HT-29 (cell line): ENCODE measurements at places on chromosomes 16 and 17.

DNA sequence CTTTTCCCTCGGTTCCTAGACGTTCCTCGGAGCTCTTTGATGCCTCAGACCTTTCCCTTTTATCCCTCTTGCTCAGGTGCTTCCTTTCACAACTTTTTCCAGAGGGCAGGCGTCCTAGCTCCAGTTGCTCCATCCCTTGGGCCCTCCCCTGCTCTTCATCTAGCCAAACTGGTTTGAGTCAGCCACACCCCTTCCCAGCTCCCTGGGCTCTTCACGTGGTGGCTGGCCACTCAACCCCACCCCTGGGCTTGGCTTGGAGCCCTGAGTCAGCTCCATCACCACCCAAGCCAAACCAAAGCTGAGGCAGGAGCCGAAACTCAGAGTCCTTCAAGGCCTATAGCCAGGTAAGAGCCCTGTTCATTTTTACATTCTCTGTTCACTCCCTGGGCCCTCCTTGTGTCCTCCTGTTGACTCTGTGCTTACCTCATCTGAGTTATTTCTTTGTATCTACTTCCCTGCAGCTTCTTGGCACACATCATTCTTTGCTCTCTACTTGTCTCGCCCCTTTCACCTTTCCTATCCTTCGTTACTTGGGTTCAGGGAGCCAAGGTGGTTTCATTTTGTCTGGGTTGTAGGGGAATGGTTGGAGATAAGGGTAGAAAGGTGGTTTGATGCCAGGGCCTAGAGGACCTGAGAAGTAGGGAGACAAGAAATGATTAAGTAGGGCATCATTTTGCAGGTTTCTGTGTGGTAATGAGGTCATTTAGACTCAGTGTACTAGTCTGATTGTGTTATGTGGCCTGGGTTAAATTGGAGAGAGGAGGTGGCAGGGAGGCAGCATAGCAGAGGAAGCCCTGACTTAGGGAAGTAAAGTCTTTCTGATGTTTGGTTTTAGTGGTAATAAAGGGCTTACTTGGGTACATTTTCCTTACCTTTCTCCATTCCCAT is 7.6 kb upstream of the PHKG2 start:
- DNase-seq: peak; percentile 98

GRCh38 chr16:89084411-89084810 is 9.2 kb upstream of the ACSF3 start:
- no peak for DNase-seq

DNA sequence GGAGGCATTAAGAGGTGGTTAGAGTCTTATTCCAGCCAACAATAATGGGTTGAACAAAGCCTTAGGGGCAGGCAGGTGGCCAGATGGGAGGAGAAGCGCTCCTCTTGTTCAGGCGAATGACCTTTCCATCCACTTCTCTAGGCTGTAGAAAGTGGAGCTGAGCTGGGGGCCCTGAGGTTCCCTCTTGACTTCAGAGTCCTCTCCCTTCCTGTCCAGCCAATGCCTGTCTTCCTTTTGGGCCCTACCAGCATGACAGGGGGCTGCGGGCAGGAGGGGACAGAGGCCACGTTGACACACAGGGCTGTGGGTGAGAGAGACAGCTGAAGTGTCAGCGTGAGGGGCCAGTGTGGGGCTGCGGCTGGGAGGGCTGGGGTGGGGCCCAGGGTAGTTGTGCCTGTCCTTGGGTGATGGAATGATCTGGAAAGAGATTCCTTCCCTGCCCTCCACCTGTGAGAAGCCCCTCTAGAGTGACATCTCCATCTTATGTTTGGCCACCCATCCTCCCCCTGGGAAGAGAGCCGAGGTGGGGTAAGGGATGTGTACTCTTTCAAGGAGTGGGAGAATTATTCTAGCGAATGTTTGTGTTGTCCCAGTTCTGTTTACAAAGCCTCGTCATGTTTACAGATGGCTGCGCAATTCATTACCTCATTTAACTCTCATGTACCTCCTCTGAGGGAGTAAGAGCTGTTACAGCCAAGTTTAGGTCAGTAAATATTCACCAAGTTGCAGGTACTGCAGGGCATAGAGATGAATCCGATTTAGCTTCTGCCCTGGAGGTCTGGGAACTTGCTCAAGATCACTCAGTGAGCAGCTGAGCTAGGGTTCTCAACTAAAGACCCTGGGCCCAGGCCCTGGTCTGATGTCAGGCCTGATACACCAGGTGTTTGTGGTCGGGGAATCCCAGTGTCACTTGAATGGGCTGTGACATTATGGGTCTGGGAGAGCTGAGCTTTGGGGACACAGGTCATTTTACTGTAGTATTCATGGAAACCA is 3.3 kb downstream of the ERBB2 start:
- no peak for DNase-seq

DNA sequence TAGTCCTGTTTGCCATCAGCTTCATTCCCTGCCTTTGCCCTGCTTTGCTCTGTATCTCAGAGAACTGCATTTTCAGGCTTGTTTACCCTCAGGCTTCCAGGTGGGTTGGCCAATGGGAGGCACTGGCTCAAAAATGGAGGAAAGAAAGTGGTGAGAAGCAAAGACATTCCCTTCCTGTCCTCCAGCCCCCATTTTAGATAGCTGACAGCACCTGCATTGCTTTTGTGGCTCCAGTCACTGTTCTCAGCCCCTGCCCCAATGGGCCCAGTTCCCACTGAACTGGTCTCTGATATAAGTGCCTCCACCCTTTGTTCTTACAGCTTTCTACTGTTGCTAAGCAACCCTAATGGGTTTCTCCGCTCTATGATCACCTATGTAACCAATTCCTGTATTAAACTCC is 19.4 kb upstream of the SDK2 start:
- no peak for DNase-seq

DNA sequence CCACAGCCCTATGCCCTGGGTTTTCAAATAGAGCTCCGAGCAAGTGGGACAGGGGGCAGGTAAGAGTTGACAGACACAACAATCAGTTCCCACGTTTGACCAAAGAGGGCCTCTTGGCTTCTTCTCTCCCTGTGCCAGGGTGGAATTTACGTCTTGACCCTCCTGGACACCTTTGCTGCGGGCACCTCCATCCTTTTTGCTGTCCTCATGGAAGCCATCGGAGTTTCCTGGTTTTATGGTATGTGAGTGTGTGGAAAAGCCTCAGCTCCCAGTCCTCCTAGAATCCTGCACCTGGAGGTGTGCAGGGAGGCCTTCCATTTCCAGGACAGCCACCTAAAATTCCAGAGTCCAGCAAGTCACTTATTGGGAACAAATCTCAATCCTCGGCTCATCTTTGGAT is 42.5 kb downstream of the SLC6A2 start:
- no peak for DNase-seq

DNA sequence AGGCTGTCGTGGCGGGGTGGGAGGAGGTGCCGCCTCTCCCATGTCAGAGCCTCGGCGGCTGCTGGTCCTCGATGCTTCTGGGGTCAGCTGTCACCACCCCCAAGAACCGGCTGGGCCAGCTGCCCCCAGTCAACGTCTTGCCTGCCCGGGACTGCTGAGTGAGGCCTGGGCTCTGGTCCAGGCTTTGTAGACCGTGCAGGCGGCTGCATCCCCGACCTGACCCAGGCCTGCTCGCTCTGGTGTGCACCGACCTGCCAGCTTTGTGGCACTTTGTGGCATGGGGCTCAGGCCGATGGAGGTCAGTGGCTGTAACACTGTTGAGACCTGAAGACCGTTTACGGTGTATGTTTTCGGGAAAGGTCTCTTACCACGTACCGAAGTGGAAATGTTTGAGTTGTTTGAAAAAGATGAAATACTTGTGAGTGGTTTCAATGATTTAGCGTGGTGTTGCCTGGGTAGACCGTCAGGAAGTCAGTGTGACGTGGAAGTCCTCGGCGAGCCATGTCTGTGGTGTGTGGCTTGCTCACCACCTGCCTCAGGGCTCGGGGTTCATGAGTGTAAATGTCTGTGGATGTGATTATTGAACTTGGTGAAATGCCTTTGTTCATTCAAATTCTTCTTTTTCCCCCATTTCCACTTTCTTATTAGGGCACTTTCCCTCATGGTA is 53.2 kb upstream of the ZNF750 start:
- DNase-seq: no peak

- DNase-seq: no peak
These were observed 210.0 kb downstream of the MAP2K4 start for GRCh38 chr17:12230481-12231354.

DNA sequence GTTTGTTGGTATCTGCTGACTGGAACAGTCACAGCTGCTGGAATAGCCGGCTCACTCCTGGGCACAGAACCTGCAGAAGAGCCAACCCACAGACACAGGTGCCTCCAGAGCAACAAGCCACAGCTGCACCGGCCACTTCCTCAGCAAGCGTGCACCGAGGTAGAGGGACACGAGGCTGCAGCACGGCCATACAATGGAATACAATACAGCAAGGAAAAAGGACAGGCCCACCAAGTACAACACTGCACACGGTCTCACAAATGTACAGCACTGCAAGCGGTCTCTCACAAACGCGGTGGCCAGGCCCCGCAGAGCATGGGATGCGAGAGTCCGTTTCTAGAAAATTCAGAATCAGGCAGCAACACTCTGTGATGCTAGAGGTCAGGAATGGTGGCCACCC is 47.4 kb upstream of the PABPN1L start:
- DNase-seq: no peak

DNA sequence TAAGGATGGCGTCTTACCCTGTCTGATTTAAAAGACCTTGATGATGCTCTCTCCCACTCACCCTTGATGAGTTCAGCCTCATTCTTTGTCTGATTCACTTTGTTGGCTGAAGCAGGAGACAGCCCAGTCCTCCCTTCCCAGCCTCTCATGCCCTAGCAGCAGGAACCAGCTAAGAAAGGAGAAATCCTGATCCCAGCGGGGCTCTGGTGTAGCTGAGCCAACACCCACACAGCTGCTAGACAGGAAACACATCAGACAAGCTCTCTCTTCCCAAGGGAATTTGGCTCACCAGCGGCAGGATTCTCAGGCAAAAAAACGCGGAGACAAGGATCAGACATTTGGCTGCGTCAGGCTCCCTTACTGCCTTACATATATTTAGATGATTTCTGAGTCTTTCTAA is 211.5 kb downstream of the CDH11 start:
- no peak for DNase-seq

- DNase-seq: peak; percentile 79
These were observed 1.4 kb downstream of the EIF5A start for GRCh38 chr17:7308625-7309433.

DNA sequence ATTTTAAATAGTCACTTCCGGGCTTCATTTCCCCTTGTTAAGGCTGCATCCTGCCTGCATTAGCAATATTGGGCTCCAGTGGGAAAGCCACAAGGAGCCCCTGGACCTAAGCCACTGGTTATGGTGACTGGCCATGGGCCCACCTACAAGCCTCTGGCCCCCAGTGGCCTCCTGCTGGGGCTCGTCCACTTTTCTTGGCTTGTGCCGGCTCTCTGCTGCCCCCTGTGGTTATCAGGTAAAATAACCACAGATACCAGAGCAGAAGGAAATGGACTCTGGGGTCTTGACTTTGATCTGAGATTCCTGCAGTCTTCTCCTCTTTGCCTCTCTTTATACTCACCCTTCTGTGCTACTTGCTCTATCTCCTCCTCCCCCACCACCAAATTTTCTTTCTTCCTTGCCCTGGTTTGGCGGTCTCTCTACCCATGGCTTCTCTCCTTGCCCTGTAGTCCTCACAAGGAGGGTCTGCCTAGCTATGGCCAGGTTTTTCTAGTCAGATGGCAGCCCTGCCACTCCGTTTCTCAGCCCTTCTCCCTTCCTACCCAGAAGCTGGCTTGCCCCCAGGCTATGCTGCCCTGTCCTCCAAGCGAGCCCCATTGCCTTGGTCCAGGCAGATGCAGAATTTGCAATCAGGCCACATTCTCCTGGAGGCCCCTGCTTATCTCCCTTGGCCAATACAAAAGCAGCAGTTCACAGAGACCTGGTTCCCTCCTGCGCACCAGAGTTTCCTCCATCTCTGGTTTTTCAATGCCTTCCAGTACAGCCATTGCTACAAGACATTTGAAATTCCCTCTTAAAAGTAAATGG is 82.9 kb upstream of the RCVRN start:
- peak; percentile 16 for DNase-seq

DNA sequence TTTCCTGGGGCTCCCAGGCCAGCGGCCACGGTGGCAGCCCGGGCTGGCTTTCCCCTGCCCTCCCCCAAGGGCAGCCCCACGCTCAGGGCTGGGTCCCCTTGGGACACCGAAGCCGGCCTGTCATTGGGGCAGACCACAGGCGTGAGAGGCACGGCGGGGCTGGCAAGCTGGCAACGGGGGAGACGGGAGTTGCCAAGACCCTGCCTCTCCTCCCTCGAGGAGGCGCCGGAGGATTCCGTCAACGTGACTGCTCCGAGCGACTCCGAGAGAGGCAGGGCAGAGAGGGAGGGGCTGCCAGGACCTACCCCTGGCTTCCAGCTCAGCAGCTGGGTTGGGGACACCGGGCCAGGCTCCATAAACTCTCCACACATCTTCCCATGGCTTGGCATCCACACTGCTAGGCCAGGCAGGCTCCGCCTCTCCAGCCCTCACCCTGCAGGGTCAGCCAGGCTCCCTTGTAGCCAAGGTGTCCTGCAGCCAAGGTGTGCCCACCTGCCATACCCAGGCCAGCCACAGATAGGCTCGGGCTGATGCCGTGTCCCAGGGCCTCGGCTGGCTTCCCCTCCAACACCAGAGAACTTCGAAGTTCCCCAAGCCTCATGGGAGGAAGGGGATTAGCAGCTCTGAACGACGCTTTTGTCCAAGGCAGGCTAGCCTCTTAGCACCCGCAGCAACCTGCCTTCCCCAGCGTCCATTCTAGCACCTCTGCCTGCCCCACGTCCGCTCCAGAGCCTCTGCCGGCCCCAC is 25.5 kb downstream of the TIMM22 start:
- no peak for DNase-seq

- DNase-seq: no peak
These were observed 67.8 kb downstream of the ADCY9 start for GRCh38 chr16:4048481-4048880.

DNA sequence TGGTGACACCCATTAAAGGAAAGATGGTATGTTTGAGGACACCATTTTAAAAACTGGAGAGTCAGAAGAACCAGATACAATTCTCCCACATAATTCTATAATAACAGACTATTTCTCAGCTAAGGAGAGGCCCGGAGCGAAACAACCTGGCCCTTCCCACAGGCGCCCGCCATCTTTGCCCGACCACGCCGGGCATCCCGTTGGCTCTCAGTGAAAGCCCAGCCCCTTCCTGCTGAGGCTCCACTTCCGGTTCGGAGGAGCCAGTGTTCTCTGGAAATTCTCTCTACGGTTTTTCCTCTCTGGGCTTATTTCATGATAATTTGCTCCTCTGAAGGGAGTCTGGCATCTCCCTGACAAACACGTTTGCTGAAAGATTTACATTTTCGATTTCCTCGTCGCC is 175.7 kb downstream of the AXIN2 start:
- DNase-seq: no peak

- DNase-seq: no peak
These were observed 23.2 kb downstream of the MYH3 start for GRCh38 chr17:10633738-10634379.

DNA sequence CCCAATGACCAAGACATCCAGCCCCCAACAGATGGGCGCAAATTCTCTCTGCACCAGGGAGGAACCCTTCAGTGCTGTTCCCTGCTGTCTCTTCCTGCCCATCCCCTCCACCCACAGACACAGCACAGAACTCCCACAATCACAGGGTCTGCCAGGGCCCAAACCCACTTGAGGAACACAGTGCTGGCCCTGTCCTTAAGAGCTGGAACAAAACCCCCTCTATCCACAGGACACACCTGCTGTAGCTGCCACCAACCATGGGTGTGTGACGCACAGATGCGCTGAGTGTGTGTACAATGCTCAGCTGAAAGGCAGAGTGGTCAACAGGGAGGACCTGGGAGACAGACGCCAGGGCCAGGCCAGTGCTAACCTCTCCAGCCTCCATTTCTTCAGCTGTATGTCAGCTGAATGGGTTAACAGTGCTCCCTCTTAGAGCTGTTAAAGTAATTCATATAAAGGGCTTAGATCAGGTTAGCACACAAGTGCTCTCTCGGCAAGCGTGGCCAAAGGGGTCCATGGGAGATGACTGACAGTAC is 62.1 kb downstream of the AMFR start:
- no peak for DNase-seq
